ENCODE measurements at places on chromosomes 13 and 19.

GRCh38 chr19:45451131-45451849 lies 16.5 kb upstream of the FOSB start:
- DNase-seq: no peak

DNA sequence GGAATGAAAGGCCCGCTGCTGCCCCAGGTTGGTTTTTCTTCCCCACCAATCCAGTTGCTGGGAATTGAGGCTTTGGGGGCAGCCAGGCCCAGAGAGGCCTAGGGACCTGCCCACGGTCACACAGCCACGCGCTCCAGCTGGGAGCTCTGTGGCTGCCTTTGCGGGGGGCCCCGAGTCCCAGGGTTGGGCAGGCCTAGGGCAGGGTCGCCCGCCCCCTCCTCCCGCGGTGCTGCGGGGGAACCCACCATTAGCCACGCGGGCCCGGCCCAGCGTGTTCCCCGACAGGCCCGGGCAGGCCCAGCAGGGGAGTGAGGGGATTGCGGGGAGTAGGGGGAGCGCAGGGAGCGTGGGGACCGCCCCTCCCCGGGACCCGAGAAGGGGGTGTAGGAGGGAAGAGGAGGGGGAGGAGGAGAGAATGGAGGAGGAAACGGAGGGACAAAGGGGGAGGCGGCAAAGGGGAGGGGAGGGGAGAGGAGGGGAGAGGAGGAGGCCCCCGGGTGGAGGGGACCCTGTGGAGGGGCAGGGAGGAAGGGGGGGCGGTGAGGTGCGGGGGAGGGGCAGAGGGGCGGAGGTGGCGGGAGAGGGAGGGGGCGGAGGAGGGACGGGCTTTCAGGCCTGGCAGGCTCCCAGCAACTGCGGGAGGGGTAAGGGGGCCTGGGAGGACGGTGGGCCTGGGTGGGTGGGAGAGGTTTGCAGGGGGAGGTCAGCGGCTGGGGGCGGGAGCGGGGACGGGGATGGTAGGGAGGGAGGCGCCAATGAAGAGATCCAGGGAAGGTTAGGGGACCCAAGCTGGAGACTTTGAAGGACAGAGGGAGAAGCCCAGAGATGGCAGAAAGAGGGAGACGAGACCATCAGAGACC lies 12.9 kb upstream of the TLE2 start:
- DNase-seq: no peak

- no peak for DNase-seq
Measured at GRCh38 chr19:23393121-23393520, 2.1 kb downstream of the ZNF91 start.

- DNase-seq: no peak
Measured at GRCh38 chr13:27161423-27161822, 10.2 kb downstream of the USP12 start.

DNA sequence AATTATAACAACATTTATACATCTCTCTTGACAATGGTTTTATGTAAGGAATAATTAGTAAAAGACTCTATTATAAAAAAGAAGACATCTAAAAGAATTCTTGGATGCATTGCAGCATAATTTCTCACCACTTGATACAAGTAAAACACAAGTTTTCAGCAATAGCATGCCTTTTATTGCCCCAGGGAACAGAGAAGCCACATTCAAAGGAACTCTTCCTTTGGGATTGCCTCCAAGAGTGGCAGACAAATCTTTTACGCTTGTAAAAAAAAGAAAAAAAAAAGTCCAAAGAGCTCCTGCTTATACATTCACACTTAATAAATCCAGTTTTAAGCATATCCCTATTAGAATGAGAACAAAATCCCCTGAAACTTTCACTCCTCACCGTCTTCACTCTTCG lies 2357.8 kb upstream of the PCDH20 start:
- no peak for DNase-seq

- no peak for DNase-seq
Measured at GRCh38 chr13:106281426-106281825, 254.0 kb downstream of the EFNB2 start.

- no peak for DNase-seq
Measured at GRCh38 chr13:24145240-24145639, 15.3 kb upstream of the SPATA13 start.

DNA sequence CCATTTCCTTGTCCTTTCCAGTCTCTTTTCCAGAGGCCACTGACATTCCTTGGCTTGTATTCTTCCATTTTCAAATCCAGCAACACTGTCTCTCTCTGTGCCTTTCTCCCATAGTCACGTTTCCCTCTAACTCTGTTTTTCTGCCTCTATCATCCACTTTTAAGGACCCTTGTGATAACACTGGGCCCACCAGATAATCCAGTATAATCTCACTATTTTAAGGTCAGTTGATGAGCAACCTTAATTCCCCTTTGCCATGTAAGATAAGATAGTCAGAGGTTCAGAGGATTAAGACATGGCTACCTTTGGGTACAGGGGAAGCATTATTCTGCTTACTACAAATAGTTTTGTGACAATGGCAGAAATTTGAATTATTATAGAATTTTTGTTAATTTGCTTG lies 45.7 kb upstream of the N4BP2L1 start:
- DNase-seq: no peak

- peak; percentile 30 for DNase-seq
Measured at GRCh38 chr19:18995804-18996241, 37.5 kb downstream of the SUGP2 start.

DNA sequence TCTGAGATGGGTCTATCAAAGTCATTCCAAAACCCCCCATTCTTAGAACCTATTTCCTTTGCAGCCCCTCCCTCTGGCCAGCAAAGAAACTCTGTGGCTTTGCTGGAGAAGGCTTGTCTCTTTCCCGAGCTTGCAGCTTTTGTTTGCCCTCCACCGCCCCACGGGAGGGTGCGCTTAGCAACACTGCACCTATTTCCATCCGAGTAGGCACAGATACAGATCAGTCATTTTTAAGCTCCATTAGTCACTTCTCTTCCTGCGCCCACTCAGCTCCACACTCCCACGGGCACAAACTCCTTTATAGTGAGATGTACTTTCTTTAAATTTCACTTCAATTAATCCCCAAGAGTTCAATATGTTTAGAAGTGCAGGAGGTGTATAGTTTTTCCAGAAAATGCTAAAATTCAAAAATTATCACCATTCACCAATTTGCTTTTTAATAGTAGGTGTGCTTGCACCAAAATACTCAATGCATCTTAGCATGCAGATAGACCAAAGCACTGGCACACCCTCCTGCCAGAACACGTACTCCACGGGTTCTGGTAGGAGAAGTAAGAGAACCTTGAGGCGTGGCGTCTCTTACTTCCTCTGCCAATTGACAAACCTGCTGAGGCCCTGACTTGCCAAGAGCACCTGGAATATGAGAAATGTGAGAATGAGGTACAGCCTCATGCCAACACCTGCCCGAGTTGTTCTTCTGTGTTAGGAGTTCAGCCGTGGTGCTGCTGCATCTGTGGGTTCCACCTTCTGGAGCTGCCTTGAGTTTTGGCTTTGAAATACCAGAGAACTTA lies 183.7 kb downstream of the TEX29 start:
- no peak for DNase-seq

DNA sequence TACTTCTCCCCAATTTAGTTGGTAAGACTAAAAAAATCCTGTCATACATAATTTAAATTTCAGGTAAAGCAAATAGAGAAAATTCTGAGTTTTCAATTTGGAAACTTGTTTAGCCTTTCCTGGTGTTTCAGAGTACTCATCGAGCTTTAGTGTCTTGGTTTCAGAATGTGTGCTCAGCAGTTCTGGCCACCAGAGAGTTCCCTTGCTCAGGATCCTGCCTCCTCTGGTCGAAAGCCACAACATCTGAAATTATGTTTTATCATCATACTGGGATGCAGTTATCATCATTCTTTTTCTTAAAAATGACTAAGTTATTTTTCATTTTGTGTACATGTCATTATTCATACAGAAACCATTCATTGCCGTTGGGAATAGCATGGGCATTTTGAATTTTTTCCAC lies 263.2 kb upstream of the SPRY2 start:
- DNase-seq: no peak

DNA sequence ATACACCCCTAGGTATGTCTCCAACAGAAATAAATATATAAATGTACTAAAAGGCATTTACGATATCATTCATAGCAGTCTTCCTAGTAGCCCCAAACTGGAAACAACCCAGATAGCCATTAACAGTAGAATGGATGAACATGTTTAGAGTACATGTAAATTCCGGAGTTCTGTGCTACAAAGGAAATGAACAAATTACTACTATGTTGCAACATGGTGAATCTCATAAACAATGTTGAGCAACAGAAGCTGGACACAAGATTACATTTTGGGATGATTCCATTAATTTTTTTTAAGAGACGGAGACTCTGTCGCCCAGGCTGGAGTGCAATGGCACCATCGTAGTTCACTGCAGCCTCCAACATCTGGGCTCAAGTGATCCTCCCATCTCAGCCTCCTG lies 5.9 kb upstream of the SLC7A10 start:
- no peak for DNase-seq
